ENCODE measurements at places on chromosomes 1 and 21. TPM values are rescaled to one million over a fixed set of nuclear protein-coding genes. Genes with fewer than 3 reads are reported as not detected.

Gene PEF1
- total RNA-seq, result 51.9 TPM

Gene KLHDC8A
- not detected for total RNA-seq

Gene TMEM81
- total RNA-seq, result 2.6 TPM

Gene ALX3
- total RNA-seq, result not detected

DNA sequence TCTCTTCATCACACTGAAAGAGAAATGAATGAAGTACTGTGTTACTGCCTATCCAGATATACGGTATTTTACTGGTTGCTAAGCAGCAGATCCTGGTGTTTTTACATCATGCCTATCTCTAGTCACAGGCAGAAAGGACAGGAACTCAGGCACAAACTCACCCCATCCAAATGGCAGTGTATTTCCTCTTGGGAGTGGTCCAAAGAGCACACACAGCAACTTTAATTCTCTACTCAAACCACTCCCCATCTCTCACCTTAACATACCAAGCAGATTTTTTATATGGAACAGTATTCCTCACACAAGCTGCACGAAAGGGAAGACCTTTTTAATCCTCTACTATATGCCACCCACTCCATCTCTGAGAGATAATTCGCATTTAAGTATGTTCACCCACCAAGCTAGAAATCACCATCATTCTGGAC is 27.3 kb downstream of the EIF4G3 start:
- DNase-seq, result no peak

DNA sequence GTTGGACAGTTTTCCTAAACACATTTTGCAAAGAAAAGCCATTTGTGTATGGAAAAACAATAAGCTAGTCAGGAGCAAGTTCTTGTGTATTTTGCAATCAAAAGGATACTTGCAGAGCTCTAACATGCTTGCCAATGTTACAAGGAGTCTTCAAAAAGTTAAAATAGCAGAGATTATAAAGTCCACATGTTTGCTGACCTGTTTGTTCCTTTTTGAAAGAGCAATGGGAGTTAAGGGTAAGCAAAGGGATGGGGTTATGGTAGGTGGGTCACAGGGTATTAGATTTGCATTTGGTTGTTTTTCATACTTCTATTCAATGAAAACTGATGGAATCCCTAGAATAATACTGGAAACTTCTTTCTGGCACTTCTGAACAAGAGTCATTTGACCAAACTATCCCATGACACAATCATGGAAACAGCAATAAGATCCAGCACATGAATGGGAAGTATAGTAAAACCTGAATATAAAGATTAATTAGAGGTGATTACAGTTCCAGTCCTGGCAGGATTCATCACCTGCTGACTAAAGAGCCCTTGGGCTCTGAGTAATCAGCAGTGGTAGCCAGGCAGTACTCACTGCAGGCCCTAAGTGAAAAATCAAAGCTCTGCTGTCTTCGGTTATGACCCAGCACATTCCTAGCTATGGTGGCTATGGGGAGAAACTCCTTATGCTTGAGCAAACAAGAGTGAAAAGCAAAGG is 27.1 kb upstream of the ZC3H11B start:
- no peak for DNase-seq

DNA sequence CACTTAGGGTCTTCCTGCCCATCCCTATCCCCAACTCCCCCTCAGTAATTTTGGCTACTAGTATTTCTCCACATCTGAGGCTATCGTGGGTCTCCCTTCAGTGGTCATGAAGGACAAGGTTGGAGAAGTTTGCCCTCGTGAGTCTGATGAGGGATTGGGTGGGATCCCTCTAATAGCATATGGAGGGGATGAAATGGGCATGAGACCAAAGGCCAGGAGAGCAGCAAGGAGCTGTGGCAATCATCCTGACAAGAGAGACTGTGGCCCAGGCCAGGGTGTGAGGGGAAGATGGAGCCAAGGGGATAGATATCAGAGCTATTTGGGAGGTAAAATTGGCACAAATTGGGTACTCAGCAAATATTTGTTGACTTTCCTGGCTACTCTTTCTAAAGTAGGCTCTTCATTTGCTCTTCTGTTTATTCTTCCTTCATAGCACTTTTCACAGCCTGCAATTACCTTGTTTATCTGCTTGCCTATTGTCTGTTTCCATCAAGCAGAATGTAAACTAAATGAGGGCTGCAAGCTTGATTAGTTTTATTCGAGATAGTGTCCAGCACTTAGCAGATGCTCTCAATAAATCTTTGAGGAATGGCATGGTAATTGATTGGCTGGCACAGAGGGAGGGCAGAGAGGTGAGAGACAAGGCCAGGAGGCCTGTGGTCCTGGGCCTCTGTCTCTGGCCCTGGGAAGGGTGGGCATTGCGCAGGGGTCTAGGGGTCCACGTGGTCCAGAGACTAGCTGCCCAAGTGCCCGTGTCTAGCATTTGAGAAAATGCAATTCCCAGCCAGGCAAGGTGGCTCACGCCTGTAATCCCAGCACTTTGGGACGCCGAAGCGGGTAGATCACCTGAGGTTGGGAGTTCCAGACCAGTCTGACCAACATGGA is 1.5 kb upstream of the PLK3 start:
- peak; percentile 80 for DNase-seq
